ENCODE measurements at places on chromosomes 7 and 10. TPM values are rescaled to one million over a fixed set of nuclear protein-coding genes. Genes with fewer than 3 reads are reported as not detected.

DNA sequence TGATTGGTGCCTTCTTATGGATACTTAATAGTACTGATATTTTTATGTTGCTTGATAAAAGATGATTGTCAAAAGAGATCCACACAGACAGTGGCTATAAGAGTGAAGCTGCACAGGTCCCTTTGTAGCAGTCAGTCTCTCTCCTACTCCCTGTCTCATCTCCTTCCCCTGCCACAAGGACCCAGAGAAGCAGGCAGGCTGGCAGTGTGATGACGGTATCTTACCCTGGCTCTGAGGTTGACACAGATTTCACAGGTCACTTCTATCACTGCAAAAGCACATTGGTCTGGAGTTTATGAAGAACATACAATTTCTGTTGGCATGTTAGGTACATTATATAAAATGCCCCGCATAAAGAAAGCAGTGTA is 64.4 kb upstream of the AHR start:
- DNase-seq: peak; percentile 28

IMMP2L gene
- 16.0 TPM for total RNA-seq

DNA sequence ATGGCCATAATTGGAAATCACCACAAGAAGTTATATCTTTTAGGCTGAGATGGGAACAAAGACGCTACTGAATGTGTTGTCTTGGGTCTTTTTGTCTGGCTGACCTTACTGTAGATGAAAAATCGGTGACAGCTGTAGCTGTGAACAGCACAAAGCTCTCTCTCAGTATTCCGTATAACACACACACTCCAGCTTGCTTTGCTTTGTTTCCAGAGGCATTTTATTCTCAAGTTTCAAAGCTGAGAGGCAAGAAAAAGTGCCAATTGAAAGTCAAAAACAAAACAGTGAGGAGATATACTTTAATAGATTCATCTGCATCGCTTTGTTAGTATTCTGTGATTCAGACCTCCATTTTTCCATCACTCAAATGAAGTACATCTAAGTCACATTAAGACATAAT is 39.6 kb upstream of the CABCOCO1 start:
- DNase-seq: no peak

FRG2B gene
- 0.20 TPM for total RNA-seq

GRCh38 chr10:71549766-71550533 is 153.2 kb downstream of the CDH23 start:
- no peak for DNase-seq

ADRB1 gene
- not detected for total RNA-seq

DYNC1I1 gene
- not detected for total RNA-seq

DNA sequence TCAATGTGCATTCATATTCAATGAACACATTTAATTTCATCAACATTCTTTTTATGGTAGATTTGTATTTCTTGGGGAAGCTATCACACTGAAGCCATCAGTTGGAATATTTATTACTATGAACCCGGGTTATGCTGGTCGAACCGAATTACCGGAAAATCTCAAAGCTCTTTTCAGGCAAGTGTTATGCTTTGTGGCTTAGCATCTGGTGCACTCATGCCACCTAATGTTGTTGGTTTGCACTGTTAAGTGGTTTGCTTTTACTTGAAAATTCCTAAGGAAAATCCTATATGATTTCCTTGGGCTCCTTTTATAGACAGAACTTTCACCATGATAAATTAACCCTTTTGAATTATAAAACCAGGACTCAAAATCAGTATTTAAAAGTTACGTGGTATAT is 147.9 kb downstream of the DNAH11 start:
- DNase-seq: no peak

SLC18A3 gene
- total RNA-seq: not detected

DNA sequence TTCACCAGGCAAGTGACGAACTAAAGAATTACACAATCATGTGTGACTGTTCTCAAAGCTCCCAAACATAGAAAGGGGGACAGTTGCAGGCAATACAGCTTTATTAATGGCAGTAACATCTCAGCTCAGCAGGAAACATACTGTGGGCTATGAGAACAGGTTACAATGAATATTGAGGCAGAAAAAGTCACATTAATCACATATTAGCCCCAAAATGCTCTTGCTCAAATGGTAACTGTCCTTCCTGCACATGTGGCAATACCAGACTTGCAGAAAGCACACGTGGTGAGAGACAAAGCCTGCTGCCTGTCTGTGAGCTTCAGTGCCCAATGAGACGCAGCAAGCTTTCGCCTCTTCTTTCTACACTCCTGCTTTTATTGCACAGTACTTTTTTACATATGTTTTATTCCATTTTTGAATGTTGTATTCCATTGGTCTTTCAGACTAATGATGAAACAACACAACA is 104.9 kb upstream of the ACBD5 start:
- DNase-seq: no peak

GBX1 gene
- total RNA-seq: not detected

DNA sequence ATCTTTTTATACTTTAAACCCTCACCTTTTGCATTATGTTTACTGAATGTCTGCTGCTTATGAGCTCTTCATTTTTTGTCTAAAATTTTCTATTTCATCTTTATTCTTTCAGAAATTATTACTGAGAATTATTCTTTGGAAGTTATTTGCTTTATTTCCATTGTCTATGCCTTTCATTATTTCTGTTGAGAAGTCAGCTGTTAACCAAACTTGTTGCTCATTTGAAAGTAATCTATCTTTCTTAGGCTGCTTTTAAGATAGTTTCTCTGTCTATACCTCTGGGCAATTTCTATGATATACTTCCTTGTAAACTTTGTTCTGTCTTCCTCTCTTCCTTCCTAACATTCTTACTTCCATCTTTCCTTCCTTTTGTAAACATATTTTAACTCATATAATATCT is 1165.9 kb upstream of the CELF2 start:
- DNase-seq: no peak

SUN3 gene
- not detected for total RNA-seq

SLC39A12 gene
- total RNA-seq: not detected

DNA sequence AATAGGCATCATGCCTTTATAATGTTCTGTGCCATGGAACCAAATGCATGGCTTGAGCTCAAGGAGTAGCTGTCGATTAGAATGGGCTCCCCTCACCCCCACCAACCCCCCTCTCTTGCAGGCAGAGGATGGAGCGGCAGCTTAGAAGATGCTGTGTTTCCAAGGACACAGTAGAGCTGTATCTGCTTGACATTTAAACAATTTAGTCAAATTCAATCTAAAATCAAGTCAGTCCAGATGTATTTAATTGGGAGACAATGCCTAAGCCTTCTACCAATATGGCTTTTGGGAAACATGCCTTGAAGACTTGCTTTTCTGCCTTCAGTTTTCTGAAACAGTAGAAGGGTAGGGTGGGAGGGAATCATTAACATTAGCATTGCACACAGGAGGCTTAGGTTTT is 497.1 kb upstream of the NRP1 start:
- DNase-seq: no peak

- no peak for DNase-seq
Observed at GRCh38 chr10:42754155-42755027, 28.2 kb upstream of the BMS1 start.

LRRD1 gene
- total RNA-seq: not detected

- DNase-seq: peak; percentile 8
Observed at GRCh38 chr7:26398756-26399509, 107.3 kb downstream of the SNX10 start.

GRCh38 chr7:117212969-117213877 is 109.6 kb downstream of the WNT2 start:
- peak; percentile 9 for DNase-seq

GRCh38 chr7:134313543-134313942 is 3.2 kb downstream of the SLC35B4 start:
- no peak for DNase-seq

DNA sequence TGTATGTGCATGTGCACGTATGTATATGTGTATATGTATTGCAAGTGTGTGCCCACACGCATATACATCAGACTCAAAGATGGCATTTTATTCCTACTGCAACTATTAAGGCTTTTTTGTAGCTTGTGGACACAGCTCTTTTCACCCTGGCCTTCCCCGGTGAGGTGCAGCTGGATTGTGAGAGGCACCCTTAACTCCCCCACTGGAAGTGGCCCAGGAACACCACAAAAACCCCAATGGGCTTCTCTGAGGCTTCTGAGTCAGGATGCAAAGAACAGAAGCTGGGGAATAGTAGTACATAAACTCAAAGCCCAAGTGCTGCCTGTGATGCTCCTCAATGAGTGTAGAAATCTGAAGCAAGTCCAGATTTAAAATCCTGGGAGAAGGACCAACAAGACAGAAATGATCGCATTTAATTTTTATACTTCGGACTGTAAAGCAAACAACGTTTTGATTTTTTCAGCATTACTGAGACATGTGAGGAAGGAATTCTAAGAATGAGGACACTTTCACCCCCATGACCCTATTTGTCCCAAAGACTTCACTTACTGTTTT is 369.2 kb upstream of the MGMT start:
- no peak for DNase-seq

DNA sequence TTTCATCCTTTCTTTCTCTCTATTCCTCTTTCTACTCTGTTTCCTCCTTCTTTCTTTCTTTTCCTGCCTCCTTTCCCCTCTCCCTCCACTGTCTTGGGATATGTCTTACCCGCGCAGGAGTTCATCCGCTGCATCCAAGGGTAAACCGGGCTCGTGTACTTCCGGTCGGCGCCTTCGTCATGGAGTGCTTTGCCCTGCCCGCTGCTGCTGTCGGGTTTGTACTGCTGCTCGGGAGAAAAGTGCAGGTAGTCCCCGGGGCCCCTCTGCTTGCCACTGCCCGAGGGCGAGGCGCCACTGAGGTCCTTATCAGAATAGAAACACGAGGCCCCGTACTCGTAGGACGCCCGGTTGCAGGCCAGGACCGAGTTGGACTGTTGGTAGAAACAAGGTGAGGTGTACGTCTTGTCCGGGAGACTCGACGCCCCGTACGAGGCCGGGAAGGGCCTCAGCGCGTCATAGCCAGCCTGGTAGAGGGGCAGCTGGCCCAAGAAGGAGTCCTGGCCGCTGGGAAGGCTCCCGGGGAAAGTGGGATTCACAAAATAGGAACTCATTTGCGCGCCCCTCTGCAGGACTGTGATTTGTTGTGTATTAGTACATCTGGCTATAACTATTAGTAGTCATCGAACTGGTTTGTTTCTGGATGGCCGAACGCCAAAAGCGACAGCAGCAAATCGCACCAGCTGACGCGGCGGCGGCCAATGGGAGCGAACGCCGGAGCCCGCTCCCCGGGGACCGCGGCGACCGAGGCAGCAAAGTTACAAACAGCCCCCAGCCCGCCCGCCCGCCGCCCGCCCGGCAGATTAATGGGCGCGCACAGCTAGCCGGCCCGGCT is at the start of gene HOXA6:
TSS of gene HOXA6 (minus strand) at position 576 of the 832 bp plus-strand sequence. CDS start at position 551, 25 bp downstream.
- DNase-seq: no peak

GRCh38 chr10:101778781-101779543 is 3.0 kb upstream of the FGF8 start:
- no peak for DNase-seq

FKBP6 gene
- total RNA-seq: not detected

- no peak for DNase-seq
Observed at GRCh38 chr7:139807009-139807408, 22.1 kb upstream of the TBXAS1 start.

DNA sequence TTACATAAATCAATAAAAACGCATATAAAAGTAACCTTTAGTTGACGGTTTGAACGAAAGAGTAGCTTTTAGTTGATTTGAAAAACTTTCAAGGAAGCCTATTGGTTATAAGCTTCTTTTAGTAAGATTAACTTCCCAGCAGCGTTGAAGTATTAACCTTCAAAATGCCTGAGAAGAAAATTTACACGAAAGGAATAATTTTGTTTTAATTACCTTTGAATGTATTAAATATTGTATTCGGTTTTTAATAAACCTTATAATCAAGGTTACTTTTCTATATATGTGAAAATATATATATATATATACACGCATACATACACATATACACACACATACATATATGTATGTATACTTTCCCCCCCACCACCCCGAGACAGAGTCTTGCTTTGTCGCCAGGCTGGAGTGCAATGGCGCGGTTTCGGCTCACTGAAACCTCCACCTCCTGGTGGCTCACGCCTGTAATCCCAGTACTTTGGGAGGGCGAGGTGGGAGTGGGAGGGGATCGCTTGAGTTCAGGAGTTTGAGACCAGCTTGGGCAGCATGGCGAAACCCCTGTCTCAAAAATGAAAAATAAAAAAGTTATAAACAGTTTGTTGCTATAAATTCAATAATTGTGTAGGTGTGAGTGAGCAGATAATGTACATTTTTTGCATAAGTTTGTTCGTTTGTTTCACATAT is 57.6 kb upstream of the EZH2 start:
- peak; percentile 44 for DNase-seq

EGFR gene
- 0.10 TPM for total RNA-seq

DNA sequence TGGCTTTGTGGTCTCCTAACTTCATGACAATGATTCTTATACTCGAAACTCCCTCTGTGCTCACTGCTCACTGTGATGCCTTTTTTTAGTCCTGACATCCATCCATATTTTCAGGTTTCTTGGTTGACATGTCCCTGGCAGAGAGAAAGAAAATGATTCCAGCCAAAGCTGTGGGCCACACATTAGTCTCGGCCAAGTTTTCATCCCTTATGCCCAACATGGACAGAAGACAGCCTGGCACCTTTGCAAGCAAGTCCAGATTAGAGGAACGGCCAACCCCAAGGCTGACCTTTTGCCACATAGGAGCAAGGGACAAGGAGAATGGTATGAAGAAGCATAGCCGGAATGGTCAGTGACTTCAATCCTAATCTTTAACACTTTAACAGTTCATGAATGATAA is 8.7 kb upstream of the OPALIN start:
- no peak for DNase-seq

DNA sequence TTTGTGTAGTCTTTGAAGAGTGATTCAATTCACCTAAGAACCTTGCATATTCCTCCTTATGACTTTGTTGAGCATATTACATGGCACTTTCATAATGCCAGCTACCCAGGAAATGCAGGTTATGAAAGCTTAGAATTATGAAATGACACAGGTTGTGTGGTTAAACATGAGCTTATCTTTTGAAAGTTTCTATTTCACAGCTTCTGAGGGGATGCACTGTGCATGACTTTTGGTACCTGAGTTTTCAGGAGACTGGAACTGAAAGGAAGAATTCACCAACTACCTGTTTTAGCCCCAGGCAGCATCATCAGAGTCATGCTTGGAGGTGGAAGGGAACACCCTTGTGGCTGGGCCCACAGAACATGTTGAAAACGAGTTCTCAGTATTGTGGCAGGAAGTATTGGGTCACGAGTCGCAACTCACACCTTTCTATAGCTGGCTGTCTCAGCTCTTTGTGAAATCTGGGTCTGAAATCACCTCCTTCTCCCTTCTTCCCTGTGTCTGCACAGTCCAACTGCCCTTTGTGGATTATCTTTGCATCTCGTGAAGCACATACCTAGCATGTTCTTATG is 228.2 kb downstream of the PTEN start:
- peak; percentile 76 for DNase-seq

- no peak for DNase-seq
Observed at GRCh38 chr10:75186310-75186709, 24.3 kb upstream of the VDAC2 start.

DNA sequence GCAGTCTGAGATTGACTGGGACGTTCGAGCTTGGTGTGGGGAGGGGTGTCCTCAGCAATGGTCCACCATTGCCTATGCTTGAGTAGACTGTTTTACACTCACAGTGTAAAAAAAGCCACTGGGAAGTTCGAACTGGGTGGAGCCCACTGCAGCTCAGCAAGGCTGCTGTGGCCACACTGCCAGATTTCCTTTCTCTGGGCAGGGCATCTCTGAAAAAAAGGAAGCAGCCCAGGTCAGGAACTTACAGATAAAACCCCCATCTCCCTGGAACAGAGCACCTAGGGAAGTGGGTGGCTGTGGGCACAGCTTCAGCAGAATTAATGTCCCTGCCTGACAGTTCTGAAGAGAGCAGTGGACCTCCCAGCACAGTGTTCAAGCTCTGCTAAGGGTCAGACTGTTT is 80.3 kb downstream of the BICC1 start:
- DNase-seq: no peak

LIPN gene
- not detected for total RNA-seq

GRCh38 chr10:7045891-7046599 is 364.8 kb downstream of the SFMBT2 start:
- DNase-seq: peak; percentile 28

TDRD1 gene
- 0.13 TPM for total RNA-seq
